ENCODE measurements at places on chromosomes 1 and 21.

- no peak for DNase-seq
These were observed 88.6 kb upstream of the CACNA1E start for GRCh38 chr1:181394766-181395165.

GRCh38 chr1:198467907-198468306 lies 72.6 kb downstream of the ATP6V1G3 start:
- DNase-seq: no peak

- no peak for DNase-seq
These were observed 14.0 kb downstream of the SESN2 start for GRCh38 chr1:28273216-28273860.

DNA sequence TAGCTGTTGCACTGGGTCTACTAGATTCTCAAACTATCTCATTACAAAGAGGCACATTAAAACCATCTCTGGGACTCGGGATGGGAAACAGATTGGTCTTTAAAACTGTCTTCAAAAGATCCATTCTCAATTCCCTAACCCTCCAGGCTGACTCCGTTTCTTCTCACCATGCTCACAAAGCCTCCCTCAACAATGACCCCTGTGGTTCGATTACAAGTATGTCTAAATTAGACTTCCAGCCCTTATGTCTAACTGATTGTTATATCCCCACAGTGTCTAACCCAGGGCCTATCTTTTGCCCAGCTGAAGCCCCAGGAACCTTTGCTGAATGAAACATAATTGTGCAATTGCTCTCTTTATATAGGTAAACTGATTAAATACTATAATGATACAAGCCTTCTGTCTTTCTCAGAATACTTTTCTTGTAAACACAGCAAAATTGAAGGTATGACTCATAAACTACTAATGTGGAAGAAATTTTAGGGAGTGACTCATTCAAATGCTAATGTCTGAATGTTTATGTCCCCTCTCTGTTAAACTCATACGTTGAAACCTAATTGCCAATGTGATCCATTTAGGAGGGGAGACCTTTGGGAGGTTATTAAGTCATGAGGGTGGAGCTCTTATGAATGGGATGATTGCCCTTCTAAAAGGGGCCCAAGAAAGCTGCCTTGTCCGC lies 65.6 kb upstream of the DAB1 start:
- no peak for DNase-seq

- DNase-seq: no peak
These were observed 285.7 kb upstream of the PKN2 start for GRCh38 chr1:88398338-88398737.

Data from GM23338 (cell line).